Stimulated activated CD8-positive, alpha-beta memory T cell treated with anti-CD3 and anti-CD28 coated beads, Interleukin-4, amount 100 ng/mL, for 1 hour (primary cell): ENCODE measurements at places on chromosomes 6 and 20.

GRCh38 chr6:133085471-133085870 is 155.7 kb upstream of the EYA4 start:
- DNase-seq, result no peak

GRCh38 chr20:50601511-50602431 is 89.6 kb downstream of the RIPOR3 start:
- no peak for DNase-seq

- no peak for DNase-seq
These were observed 40.0 kb downstream of the TXLNB start for GRCh38 chr6:139251691-139252390.

DNA sequence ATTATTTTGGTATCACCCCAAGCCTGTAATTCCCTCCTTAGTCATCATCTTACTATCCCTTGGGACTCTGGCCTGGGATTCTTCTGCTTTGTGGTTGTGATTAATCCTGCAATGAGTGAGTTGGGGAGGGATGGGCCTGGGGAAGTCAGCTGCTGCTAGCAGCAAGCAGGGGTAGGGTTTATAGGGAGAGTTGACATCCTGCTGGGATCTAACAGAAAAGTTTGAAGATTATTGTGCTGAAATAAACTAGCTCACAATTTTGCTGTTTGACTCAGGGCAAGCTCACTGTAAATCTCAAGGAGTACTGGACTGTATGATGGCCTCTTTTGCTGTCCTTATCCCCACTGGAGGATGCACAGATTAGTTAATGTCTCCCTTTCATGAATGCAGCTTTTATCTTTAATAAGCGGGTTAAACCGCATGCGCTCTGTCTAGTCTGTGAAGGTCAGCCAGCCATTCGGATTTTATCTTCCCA is 83.4 kb downstream of the JARID2 start:
- no peak for DNase-seq

- no peak for DNase-seq
These were observed 70.3 kb downstream of the HIVEP2 start for GRCh38 chr6:142874676-142875075.

- DNase-seq, result no peak
These were observed 3.1 kb downstream of the STK38 start for GRCh38 chr6:36544228-36544627.

DNA sequence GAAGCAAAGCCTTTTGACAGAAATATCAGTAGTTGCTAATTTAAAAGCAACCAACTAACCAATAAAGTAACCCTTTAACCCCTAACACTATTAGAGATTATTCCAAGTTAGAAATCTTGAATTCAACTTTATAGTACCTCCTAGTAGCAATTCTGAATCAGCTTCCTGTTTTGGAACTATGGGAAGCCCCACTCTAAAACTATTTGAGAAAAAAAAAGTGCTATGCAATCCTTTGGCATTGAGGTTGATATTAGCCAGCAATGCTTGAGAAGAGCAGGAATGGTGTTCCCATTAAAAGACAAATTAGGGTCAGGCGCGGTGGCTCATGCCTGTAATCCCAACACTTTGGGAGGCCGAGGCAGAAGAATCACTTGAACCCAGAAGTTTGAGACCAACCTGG is 306.2 kb upstream of the ZFP64 start:
- DNase-seq, result no peak

- DNase-seq, result no peak
These were observed 20.8 kb downstream of the CYP24A1 start for GRCh38 chr20:54153041-54153327.

DNA sequence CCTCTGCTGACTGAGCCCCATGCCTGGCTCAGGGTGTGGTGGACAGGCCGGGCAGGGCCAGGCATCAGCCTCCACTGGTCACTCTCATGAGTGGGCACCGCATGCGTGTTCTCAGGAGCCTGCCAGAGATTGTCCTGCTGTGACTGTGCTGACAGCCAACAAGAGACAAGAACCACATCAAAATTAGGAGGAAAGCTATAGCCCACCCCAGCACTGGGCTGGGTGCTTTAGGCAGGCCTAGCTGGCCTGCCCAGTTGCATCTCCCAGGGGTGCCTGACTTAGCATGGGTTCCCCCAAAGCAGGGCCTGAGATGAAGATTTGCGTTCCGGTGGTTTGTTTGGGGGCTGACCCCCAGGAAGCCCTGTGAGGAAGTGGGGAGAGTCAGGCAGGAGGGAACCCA is 53.9 kb downstream of the LINC00237 start:
- DNase-seq, result no peak

DNA sequence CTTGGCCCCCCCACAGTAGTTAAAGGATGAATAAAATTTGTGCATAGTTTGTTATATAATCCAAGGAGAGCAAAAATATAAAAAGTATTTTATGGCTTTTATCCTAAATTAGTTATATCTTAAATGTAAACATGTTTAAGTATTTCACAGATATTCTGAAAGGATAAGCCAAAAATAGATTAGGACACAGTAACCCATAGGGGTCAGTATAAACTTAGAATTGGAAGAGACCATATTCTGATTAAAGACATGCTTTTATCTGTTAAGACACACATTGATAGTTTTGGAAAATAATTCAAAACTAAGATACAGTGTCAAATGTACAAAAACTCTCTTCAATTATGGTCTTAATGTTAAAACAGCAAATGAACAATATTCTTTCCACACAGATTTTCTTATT is 4.5 kb upstream of the SERINC1 start:
- DNase-seq, result no peak

DNA sequence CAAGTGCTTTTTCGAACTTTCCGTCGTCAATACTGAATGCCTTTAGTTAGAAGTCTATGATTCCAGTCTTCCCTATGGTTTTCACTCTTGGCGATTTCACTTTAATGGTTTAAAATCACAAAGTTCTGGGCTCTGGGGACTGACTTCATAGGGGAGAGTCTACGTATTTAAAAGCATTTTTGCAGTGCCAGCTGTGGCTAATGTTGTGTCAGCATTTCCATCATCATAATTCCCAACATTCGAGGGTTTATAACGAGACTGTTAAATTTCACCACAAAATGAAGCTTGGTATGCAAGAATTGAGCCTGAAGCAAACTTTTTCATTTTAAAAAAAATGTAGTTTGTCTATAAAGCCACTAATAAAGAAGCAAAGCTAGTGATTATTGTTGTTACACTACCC is 242.7 kb downstream of the SOX4 start:
- no peak for DNase-seq

DNA sequence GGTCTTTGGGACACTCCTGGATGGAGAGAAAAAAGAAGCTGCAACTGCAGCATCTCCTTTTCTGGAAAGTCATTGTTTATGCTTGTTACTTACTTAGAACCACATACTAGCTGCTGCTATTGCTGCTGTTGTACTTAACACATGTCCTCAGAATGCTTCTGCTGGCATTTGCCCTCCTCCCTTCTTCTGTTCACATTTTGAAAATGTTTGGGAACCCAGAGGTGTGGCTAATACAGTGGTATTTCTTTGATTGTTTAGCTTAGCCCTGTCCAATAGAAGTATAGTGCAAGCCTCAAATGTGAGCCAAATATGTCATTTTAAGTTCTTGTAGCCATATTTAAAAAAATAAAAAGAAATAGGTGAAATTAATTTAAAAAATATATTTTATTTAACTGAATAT is 8.4 kb downstream of the DTD1 start:
- no peak for DNase-seq

GRCh38 chr6:167706313-167707109 is 120.2 kb upstream of the AFDN start:
- no peak for DNase-seq

- no peak for DNase-seq
These were observed 606.9 kb downstream of the CDH26 start for GRCh38 chr20:60565083-60565482.

DNA sequence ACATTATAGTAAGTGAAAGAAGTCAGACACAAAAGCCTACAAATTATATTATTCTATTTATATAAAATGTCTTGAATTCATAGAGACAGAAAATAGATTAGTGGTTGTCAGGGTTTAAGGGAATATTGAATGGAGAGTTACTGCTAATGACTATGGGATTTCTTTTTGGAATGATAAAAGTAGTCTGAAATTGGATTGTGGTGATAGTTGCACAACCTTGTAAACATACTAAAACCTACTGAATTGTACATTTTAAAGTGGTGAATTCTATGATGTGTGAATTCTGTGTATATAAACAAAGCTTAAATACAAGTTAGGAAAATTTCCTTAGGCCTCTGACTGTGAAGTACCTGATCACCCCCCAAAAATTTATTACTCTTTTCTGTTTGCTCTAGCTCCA is 343.1 kb downstream of the TFAP2B start:
- DNase-seq, result no peak

DNA sequence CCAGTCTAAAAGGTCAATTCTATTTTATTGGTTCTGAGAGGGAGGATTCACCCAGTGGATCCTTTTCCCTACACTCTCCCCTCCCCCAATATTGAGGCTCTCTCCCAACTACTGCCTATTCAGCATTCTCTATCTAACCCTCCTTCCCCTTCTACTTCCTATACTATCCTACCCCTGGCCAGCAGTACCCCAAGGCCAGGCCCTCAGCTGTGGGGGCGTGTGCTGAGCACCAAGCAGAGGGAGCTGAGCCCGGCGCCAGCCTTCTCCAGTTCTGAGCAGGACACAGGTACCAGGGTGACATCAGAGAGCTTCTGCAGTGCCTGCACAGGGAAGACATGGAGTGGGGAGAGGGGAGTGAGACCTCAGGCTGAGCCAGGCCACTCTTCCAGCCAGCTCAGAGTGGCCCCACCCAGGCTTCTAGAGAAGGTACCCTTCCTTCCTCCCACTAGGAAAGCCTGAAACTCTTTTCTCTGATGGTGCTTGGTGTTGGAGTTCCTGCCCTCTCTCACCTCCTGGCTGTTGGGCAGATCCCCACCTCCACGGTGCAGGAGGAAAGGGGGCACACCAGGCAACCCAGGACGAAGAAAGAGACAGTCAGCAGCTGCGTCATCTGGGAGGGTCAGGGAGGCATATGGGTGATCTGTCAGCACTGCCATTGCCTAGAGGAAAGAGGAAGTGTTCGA is 1.9 kb downstream of the DDAH2 start:
- DNase-seq, result no peak

DNA sequence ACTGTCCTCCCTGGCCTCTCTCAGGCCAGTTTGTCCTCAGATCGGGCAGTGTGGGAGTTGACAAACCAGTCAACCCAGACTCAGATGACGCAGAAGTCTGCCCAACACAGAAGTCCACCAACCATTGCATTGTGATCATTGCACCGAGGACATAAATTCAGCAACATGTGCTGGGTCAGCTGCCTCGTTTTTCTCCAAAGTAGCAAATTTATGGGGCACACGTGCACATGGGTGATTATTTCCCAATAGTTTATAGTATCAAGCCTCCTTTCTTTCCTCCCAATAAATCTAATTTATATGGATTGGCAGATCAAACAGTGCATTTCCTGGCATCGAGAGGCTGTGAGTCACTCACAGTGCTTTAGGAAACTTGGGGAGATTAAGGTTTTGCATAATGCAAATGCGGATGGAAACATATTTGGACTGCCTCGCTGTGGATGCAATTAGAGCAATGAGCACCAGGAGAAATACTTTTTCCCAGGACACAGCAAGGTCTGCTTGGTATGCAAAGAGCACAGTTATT is 413.7 kb upstream of the SULF2 start:
- DNase-seq, result no peak

GRCh38 chr6:1395941-1396908 is 6.8 kb downstream of the FOXF2 start:
- DNase-seq, result no peak

DNA sequence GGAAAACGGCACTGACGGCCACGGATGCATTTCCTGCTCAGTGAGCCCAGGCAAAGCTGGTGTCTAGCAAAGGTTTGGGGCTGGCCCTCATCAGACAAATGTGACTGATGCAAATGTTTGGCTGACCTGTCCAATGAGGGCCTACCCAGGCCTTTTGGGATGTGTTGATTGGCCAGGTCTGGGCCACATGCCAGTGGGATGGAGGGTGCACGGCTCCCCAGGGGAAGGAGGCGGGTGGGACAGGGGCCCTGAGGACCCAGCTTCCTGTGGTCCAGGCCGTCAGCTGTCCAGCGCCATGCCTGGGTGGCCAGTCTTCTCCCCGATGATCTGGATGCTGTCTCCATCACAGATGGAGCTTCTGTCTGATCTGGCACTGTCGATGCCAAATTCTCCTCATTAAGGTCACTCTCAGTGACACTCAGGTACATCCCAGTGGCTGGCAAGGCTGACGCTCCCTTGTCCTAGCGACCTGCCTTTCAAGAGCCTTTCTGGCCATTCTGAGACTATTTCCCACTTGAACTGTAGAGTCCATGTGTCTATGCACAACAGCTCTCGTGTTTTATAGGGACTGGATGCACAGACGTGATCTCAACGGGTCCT is 43.0 kb downstream of the NTSR1 start:
- DNase-seq, result no peak

DNA sequence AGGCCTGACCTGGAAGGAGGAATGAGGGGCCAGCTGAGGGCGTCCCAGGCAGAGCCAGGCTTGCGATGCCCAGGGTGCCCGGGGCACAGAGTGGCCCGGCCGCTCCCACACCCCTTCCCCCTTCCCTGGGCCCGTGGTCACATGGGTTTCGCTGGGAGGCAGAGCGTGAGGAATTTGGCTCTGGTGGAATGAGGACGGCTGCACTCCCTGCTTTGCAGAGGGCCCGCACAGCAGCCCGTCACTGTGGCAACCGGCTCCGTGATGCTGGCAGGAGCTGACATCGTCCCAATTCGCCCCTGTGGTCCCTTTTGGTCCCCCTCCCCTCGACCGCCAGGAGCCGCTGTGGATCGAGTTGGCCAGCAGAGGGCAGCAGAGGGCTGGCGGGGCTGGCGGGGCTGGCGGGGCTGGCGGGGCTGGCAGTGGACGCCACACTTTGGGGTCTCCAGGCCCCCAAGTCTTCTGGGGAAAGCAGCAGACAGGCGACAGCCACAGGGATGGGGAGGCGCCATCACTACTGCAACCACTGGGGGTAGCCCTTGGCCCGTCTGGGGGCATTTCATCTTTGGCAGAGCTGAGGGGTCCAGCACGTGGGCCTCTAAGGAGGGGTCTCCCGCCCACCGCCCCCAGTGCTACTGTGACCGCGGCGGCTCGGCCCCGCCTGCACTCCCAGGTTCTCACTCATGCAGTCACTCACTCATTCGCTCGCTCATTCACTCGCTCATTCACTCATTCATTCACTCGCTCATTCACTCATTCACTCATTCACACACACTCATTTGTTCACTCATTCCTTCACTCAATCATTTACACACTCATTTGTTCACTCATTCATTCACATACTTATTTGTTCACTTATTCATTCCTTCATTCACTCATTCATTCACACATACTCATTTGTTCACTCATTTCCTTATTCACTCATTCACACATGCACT is 49.7 kb upstream of the BHLHE23 start:
- no peak for DNase-seq

- no peak for DNase-seq
These were observed 5.4 kb downstream of the FBXL4 start for GRCh38 chr6:98942263-98942803.

DNA sequence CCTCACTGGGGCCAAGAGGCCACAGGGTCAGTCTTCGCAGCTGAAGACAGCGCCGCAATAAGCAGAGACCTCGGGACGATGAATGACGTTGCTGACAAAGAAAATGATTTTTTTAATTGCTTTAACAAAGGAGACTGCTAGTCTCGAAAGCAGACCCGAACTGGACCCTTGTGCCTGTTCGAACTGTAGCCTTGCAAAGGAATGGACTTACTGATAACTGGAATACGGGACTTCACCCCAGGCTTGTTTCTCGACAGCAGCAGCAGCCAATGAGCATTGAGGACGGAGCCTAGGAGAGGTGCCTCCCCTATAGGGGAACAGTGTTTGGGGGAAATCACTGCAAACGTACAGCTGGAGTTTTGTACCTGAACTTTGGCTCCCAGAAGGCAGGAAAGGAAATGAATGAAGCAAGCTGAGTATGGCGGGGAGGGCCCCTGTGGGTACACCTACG is 1.3 kb upstream of the TAF4 start:
- DNase-seq, result no peak

- no peak for DNase-seq
These were observed 20.5 kb downstream of the JPH2 start for GRCh38 chr20:44166477-44166876.
